ENCODE measurements at places on chromosomes 16 and 17. TPM values are rescaled to one million over a fixed set of nuclear protein-coding genes. Genes with fewer than 3 reads are reported as not detected.

Gene SLFN12L
- total RNA-seq: not detected

Gene KRTAP1-5
- not detected for total RNA-seq

Gene VPS4A
- 29.3 TPM for total RNA-seq

Gene STAC2
- 0.14 TPM for total RNA-seq

Gene RAB37
- 1.0 TPM for total RNA-seq

Gene CLEC18A
- total RNA-seq: not detected

Gene RNF167
- 144 TPM for total RNA-seq

Gene HIC1
- 1.2 TPM for total RNA-seq

Gene SMYD4
- total RNA-seq: 8.2 TPM

Gene TP53TG3D
- 1.7 TPM for total RNA-seq

Gene KIF18B
- total RNA-seq: 37.2 TPM

Gene SNAI3
- not detected for total RNA-seq

Measured in A549 treated with CpdA at 1 μM for 4 hours (cell line).